RPMI8226 (cell line): ENCODE measurements at places on chromosomes 12 and 14.
A peak's percentile ranks its signal among the peaks of the same experiment; 100 is the strongest.

GRCh38 chr12:106645465-106646330 is 62.9 kb downstream of the RFX4 start:
- no peak for DNase-seq

DNA sequence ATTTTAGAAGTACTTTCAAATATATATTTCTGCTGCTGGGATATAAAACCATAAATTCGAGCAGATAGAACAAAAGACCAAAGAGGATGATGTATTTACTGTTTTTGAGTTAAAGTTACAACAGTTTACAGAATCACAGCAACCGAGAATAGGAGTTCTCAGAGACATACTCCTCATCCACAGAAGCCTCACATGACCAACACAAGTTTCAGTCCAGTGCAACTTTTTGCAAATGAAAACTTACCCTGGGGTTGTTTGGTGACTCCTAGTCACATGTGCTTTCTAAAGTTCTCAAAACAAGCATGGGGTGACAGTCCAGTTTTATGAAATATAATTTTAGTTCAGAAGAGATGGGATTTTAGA is 117.1 kb downstream of the PRKCH start:
- no peak for DNase-seq

DNA sequence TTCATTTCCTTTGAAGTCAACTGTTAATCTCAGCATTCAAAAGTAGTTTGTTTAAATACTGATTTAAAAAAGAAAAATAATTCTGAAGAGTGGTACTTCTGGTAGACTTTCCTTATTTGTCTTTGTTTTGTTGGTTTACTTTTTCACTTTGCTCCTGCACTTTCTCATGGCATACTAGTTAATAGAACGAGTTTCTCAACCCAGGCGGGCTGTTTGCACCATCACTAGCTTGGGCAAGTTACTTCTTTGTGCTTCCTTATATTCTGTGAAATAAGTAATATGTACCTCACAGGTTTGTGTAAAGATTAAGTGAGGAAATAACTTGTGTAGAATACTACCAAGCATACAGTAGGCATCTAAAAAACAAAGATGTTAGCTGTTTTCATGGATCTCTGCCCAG is 45.5 kb downstream of the SLC38A6 start:
- DNase-seq, result no peak

DNA sequence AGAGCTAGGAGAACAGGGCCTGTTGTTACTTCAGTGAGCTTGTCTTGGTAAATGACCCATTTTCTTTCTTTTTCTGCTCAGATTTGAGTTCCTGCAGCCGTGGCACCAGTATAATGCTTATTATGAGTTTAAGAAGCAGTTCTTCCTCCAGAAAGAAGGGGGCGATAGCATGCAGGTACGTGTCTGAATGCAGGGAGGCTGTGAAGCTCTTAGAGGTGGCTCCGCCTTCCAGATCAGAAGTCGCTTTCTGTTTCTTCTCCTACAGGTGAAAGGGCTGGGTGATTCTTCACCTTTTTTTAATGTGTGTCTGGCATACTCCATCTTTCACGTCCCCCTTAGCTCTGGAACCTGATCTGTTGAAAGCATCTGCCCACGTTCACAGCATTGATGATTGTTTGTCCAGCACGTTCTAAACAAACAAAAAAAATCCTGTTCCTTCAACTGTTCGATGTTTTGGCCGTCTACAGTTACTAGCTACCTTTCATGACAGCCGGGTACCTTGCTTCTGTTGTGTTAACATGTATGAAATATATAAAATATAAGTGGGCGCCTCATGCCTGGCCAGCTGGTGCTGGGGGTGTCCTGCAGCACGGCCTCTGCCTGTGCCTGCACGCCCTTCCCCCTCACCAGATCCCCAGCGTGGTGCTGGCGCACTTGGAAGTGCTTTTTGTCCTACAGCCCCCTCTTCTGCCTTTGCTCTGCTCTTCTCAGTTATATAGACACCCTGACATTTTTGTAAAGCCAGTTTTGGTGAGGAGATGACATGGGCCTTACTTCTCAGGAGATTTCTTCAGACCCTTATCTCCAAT is 44.6 kb downstream of the SFSWAP start:
- DNase-seq, result peak; percentile 16

GRCh38 chr14:93381644-93382043 is 34.7 kb downstream of the COX8C start:
- no peak for DNase-seq

DNA sequence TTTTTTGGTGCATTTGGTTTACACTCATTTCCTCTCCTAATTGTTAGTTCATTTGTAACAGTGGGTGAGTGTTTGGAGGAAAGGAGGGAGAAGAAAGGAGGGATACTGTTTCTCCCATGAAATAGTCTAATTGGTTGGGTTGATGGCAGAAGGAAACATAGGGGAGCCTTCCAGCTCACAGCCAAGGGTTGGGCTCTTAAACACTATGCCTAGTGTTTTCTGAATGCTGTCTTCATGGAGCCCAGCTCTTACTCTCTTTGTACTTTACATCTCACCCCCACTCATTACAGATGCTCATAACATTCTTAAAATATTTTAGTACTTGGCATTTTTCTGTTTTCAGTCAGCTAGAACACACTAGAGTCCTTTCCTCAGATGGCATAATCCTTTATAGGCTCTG is 38.2 kb downstream of the BAZ2A start:
- DNase-seq, result no peak

- no peak for DNase-seq
Measured at GRCh38 chr12:54392485-54393206, 8.1 kb upstream of the ZNF385A start.

DNA sequence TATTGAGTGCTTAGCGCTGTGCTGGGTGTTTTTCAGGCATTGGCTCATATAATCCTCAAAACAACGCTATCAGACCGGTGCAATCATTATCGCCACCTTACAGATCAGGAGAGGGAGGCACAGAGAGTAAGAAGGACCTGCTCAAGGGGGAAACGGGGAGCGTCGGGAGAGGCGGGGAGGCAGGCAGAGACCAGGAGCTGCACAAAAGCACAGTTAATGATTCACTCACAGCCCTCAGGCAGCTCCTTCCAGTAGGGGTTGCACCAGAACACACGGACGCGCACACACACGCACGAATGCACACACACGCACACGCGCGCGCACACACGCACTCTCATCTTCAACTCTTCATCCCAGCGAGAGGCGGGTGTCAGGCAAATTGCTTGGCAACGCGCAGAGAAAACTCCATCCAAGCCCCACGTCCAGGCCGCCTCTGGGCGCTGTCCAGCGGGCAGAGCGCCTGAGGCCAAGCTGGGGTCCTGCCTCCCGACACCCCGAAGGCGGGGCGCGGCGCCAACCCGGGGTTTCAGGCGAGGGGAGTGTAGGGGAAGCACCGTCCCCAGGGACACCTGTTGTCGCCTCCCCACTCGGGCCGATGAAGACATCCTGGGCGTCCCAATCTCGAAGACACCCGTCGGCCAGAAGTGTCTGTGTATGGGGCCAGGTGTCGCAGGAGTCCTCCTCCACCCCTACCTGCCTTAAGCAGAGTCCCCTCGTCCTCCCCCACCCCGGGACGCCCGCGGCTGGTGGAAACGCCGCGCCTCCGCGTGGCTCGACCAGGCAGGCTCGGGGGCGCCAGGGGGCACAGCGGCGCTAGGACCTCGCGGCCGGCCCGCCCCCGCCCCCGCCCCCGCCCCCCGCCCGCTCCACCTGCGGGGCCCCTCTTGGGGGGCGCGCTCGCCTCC is 35.5 kb upstream of the STON2 start:
- DNase-seq, result peak; percentile 65

GRCh38 chr14:99990268-99991170 is 74.7 kb upstream of the EVL start:
- no peak for DNase-seq

- DNase-seq, result no peak
Measured at GRCh38 chr12:117439531-117440001, 78.1 kb upstream of the NOS1 start.

- peak; percentile 8 for DNase-seq
Measured at GRCh38 chr12:100926669-100927248, 132.2 kb downstream of the ANO4 start.

- peak; percentile 82 for DNase-seq
Measured at GRCh38 chr12:31887109-31887811, 72.0 kb upstream of the RESF1 start.

DNA sequence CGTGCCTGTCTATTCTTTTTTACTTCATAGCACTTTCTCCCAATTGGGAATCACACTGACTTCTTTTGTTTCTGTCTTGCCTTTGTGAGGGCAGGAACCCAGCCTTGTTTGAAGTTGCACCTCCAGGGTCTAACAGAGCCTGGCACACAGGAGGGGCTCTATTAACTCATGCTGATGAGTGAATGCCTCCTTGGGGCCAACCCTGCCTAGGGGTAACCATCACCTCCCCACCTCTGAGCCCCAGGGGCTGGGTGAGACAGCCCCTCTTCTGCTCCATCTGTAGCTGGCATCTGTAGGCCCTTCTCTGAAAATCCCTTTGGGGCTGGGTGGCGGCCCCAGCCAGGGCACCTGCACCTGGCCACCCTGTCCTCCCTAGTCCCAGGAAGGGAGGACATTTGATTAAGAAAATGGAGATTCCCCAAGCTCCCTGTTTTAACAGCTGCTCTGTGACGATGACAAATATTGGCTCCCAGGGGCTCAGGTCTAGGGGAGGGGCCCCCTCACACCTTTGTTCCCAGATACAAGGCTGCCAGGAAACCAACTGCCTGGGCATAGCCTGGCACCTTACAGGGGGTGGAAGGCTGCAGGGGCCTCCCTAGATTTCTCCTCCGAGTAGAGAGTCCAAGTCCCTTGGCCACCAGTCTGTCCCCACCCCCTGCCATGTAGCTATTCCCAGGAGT is 11.8 kb downstream of the TAMALIN start:
- DNase-seq, result no peak

GRCh38 chr12:18886962-18887361 is 149.0 kb downstream of the CAPZA3 start:
- DNase-seq, result no peak

DNA sequence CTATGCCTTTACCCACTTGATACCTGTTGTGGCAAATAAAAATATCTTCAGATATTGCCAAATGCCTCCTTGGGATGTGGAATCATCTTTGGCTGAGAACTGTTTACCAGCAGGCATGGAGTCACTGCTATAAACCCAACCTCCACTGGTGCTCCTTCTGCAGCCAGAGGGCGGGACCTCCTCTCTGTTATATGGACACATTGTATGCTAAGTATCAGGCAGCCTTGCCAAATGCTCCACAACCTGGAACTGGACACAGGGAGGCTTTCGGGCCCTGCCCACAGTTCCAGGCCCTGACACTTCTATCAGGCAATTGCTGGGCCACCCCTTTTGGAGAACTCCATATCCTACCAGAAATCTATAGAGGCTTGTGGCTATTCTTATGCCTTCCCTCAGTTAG is 201.0 kb downstream of the TMX1 start:
- no peak for DNase-seq

GRCh38 chr14:87754520-87755223 is 238.3 kb downstream of the GALC start:
- DNase-seq, result no peak

DNA sequence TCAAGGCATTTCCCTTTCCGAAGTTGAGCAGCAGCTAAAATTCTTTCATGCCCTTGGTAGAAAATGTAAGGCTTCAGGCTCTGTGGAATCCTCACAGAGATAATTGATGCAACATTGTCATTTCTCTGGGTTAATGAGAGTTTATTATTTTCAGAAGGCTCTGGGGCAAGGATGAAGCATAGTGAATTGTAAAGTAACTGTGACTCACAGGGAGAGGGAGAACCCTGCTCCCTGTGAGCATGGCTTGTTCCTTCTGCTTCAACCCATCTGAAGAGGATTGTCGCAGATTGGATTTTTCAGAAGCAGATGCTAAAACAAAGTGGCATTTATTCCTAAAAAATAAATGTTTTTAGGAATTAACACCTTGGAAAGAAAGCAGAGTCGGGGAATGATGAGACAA is 41.2 kb downstream of the APOBEC1 start:
- DNase-seq, result no peak

DNA sequence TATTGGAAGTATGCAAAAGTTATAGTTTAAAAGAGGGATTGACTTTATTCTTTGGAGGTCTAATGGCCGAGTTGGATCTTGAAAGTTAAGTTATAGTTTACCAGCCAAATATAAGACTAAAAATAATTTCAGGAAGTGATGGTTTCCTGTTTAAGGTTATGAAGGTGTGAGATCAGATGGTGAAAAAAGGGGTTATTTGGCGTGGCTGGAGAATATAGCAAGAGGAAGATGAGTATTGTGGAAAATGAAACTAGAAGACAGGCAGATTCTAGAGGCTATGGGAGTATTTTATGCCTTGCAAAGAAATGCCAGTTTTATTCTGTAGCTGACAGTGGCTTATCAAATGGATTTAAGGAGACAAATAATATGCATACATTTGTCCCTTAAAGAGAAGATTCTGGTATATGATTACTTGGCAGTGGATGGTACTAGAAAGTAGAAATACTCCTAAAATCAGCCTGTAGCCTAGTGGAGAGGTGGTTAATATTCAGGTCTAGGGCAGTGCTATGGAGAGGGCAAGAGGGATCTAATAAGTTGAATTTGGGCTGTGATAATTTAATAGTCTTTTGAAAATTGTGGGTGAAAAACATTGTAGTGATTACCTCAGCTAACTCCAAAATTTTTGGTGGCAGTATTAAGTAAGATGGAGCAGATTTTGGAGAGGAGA is 1091.8 kb upstream of the ATXN7L3B start:
- peak; percentile 67 for DNase-seq

GRCh38 chr12:49079793-49080192 is 10.0 kb upstream of the RHEBL1 start:
- no peak for DNase-seq

DNA sequence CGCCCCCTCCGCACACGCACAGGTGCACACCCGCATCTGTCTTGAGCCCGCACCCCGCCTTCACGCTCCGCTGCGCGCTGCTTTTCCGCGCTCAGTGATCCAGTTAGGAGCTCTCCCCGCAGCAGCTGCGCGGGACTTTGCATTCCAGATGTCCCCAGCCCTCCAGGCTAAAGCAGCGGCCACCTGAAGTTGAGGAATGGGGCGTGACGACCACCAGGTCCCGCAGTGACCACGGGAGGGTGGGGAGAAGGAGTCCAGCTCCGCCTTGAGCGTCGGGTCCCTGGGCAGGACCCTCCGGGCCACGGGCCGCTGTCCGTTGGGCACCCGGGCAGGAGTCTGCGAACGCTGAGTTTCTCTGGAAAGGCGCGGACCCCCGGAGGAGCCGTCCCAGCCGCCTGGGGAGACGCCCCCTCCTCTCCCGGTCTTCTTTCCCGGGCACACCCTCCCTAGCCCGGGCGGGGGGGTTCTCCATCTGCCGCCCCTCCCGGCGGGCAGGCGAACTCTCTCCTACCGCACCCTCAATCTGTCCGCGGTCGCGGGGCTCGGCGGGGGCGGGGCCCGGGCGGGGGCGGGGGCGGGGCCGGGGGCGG is 334 bp upstream of the TMEM132C start:
- no peak for DNase-seq

GRCh38 chr14:102748806-102749205 is 28.4 kb upstream of the TRAF3 start:
- no peak for DNase-seq

- DNase-seq, result peak; percentile 69
Measured at GRCh38 chr12:57452937-57453509, 2.1 kb upstream of the INHBE start.
